ENCODE measurements at places on chromosomes 4 and X. TPM values are rescaled to one million over a fixed set of nuclear protein-coding genes. Genes with fewer than 3 reads are reported as not detected.

DNA sequence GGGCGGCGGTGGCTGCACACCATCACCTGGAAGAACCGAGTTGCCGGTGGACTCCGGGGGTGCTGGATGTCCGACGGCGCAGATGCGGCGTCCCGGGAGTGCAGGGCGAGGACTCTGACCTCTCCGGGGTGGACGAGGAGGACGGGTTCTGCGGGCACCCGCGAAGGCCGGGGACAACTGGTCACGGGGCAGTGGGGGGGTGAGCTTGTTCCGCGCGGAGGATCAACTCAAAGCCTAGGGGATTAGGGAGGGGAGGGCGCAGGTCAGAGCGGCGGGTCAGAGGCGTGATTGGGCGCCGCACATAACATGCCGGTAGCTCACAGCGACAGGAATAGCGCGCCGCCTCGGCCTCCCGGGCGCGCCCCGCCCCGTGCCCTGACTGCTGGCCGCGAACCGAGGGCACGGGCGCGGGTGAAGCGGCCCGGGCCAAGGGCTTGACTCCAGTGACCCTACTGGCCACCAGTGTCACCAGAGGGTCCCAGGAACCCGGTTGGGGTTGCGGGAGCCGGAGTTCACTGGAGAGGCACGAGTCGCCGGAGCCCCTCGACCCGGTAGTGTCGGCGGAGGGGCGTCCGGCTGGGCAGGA, at the start of gene KLHL34:
KLHL34 (minus strand) TSS at position 179 of the 586 bp plus-strand sequence. CDS start 542 bp downstream, outside the sequence.
- no peak for DNase-seq

Gene WDR17
- 0.16 TPM for polyA plus RNA-seq

Gene FABP2
- not detected for polyA plus RNA-seq

DNA sequence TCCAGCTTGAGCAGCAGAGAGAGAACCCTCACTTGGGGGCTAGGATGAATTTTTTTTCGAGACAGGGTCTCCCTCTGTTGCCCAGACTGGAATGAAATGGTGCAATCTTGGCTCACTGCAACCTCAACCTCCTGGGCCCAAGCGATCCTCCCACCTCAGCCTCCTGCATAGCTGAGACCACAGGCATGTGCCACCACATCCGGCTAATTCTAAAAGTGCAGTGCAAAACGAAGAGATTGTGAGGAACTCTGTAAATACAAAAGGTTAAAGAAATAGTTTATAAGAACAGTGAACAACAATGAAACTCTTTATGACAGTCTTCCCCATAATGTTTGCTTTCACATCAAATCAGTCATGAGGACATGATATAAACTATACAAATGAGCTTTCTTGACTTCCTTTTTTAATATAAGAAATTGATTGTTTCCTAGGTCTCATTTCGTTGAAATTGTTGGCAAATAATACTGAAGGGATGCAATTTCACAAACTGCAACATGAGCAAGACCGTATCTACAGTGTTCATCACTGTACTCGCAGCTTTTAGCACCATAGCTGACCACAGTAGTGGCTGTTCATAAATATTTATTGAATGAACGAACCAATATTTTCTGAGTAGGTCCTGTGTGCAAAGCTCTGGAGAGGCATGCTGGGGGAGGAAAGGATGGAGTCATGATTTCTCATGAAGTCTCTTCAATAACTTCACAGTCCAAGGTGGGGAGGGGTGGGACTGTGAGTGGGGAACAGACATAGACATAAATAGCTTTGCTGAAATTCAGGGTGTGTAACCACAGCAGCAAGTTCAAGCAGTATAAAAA, 116.1 kb downstream of the SHROOM3 start:
- DNase-seq: no peak

Gene OPHN1
- polyA plus RNA-seq: 0.89 TPM

DNA sequence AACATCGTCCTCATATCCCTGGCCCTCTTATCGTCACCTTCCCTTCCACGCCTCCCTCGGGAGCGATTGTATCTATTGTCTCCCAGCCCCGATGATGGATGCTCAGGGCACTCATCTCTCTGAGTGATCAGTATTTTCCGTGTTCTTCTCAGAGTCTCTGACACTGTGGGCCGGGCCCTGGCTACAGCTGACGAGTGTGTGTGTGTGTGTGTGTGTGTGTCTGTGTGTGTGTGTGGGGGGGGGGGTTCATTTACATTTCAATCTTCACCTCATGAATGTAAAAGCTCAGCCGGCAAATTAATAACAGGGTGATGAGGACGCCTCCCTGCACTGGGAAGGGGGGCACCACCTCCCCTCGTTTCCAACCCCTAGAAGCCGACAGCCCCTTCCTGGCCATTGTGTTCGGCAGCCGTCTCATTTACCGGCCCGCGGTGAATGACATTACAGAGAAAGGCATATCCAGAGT, 159.5 kb downstream of the SHOX start:
- no peak for DNase-seq

GRCh38 chr4:183408796-183409195, 35.6 kb upstream of the CDKN2AIP start:
- DNase-seq: no peak

- peak; percentile 95 for DNase-seq
Observed at GRCh38 chrX:154596290-154596929, 11.5 kb downstream of the CTAG1A start.

DNA sequence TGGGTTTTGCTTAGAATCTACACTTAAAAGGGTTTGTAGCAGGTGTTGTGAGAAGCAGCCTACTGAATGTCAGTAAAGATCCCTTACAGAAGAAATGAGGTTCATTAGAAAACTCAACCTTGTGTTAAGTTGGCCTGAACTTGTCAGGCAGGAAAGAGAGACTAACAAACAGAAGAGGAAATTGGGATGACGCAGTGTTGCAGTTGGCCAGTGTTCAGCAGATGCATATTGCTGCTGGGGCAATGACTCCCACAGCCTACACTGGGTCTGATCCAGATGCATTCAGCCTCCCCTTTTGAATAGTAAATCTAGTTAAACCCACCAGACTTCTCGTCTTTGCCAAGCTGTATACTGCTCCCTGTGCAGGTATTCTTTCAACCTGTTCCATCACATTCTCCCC, 409.4 kb downstream of the UBE2NL start:
- DNase-seq: no peak

- DNase-seq: no peak
Observed at GRCh38 chrX:57329008-57329407, 42.5 kb downstream of the FAAH2 start.

DNA sequence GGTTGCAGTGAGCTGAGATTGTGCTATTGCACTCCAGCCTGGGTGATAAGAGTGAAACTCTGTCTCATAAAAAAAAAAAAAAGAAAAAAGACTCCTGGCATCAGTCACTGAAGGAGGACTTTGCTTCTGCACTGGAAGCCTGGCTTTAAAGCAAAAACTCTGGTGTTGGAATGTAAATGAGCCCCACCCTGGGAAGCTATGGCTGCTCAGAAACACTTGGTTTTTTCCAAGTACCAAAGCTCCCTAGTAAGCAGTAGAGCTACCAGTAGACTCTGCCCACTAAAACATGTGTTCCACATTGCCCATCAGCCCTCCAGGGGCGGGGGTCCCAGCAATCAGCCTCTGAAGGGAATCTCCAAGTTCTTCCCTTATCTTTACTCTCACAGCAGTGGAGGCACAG, 154.4 kb downstream of the SHROOM3 start:
- no peak for DNase-seq

- DNase-seq: peak; percentile 17
Observed at GRCh38 chr4:30870513-30870912, 150.3 kb downstream of the PCDH7 start.

- DNase-seq: no peak
Observed at GRCh38 chr4:76723373-76723772, 174.6 kb downstream of the SOWAHB start.

Gene ZCCHC12
- polyA plus RNA-seq: not detected

Gene ITM2A
- polyA plus RNA-seq: 10.3 TPM

DNA sequence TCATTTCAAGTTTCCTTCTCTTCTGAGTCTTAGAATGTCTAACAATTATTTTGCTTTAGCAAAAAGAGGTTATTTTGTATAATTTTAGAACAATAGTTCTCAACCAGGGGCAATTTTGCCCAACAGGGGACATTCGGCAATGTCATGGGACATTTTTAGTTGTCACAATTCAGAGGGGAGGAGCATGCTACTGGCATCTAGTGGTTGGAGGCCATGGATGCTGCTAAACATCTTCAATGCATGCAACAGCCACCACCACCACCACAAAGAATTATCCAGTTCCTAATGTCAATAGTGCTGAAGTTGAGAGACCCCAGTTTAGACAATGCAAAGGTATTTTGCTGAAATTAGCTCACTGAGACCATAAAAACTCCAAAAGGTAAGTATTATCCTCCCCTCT, 122.5 kb downstream of the ARHGAP6 start:
- no peak for DNase-seq

DNA sequence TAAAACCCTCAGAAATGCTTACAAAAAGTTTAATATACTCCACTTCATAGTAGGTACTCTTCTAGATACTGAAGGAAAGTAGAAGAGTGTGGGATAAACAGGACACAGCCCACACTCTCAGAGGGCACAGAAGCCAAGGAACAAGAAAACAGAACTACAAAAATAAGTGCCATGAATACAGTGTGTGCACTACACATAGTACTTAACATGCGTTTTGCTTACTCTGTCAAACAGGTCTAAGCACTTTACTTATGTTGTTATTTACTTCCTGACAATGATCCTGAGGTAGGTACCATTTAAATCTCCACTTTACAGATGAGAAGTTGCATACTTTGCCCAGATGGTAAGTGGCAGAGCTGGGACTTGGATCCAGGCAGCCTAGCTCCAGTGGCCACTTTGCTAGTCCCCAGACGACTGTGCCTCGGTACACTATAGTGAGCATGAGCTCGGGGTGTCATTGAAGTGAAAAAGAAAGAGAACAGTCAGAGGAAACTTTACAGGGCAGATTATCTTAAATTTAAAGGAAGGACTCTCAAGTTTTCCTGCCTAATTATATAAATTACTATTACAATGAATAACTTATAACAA, 120.3 kb downstream of the BANK1 start:
- DNase-seq: no peak

Gene FANCB
- 3.0 TPM for polyA plus RNA-seq

DNA sequence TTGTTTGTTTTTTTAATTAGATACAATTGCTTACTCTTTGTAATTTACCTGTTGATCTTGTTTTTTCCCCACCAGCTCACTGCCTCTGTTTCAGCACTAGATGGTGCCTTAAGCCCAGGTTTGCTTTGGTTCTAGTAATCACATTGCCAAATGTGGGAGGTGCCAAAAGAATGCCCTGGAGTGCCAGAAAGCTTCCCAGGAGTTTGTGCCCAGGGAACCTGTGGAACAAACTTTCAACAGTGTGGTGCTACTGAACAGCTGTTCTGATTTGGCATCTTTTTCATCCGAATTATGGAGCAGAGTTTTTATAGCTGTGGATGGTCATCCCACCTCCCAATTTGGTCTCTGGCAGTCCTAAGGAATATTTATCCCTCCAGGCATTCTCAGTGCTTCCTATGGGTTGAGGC, 1000.7 kb downstream of the STIM2 start:
- peak; percentile 70 for DNase-seq

GRCh38 chr4:78734441-78735162, 41.5 kb upstream of the BMP2K start:
- DNase-seq: no peak

DNA sequence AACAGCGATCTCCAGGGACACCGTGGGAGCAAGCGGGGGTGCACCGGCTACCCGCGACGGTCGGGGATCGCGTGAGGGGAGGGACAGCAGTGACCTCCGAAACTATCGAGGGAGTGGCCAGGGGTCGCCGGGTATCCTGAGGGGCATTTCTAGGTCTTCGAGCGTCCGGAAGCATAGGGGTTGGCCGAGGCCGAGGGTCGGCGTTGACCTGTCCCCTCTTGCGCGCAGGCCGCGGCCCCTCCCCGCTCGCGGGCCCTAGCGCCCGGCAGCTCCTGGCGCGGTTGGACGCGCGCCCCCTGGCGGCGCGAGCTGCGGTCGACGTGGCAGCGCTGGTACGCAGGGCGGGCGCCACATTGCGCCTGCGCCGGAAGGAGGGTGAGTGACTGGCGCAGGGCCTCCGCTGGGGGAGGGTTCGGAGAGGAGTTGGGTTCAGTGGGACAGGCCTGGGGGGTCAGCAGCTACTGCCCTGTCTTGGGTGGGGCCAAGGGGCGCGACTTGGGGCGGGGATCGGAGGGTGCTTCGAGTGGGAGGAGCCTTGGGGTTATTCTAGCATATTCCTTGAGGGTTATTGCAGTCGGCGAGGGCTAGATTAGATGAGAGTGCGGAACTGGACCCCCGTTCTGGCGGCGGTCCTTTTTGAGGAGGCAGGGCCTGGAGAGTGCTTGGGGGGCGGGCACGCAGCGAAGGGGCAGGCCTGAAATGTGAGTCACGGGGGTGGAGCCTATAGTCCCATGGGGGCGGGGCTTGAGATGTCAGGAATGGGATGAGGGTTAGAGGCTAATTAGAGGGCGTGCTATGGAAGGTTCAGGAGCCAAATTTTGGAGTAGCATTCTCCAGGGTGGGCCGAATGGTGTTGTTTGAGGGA, 1.2 kb downstream of the MAGIX start:
- no peak for DNase-seq

GRCh38 chr4:78846258-78846657, 70.1 kb downstream of the BMP2K start:
- DNase-seq: no peak

DNA sequence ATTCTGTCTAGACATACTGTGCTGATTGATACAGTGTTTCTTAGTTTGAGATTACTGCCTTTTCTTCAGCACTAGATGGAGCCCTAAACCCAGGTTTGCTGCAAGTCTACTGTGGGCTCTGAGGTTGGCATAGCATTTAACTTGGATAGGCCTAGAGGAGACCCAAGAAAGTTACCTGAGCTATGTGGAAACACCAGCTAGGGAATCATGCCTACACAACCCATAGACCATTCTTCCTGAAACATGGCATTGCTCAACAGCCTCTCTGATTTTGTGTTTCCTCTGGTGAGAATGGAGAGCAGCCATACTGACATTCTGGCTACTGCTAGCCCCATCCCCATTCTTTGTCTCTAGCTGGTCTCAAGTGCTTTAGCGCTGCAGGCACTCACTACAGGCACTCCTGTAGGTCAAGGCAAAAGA, 287.7 kb upstream of the PCDH18 start:
- DNase-seq: peak; percentile 62

DNA sequence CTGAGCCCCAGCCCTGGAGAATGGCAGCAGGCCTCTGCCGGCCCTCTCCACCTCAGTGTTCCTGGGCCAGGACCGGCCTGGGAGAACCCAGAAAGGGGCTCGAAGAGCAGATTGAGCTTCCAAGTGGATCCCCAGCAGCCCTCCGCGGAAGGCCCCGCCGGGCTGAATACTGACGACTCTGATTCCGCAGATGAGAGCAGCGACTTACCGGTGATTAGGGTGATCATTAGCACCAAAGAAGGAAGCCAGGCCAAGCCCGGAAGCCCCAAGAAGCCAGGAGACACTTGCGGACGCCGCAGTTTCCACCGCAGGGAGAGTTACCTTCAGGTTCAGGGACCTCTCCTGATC, 876 bp downstream of the LOC101059915 start:
- DNase-seq: no peak

- no peak for DNase-seq
Observed at GRCh38 chr4:15077969-15078368, 75.7 kb downstream of the CPEB2 start.

DNA sequence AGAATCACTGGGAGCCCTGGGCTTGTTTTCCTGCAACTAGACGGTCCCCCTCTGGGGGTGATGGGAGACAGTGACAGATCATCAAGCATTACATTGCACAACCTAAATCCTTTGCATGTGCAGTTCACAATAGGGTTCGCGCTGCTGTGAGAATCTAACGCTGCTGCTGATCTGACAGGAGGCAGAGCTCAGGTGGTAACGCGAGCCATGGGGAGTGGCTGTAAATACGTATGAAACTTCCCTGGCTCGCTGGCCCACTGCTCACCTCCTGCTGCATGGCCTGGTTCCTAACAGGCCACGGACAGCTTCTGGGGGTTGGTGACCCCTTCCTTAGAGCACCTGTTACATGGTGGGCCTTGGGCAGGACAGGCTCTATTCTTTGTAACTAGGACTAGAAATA, 10.4 kb downstream of the PAQR3 start:
- no peak for DNase-seq

- DNase-seq: no peak
Observed at GRCh38 chr4:16508968-16509367, 282.7 kb upstream of the TAPT1 start.
